NCI-H460 (cell line): ENCODE measurements at places on chromosomes 5 and 9. TPM values are rescaled to one million over a fixed set of nuclear protein-coding genes. Genes with fewer than 3 reads are reported as not detected.

The TRIM23 gene
- total RNA-seq = 13.9 and 16.5 TPM in 2 replicates

The DNAH5 gene
- total RNA-seq = 0.49 and 0.82 TPM in 2 replicates

The INSL4 gene
- 3.3 and 4.6 TPM in 2 replicates for total RNA-seq

The GBGT1 gene
- total RNA-seq = 0.27 and 1.0 TPM in 2 replicates

The LECT2 gene
- total RNA-seq = not detected in 2 replicates

The ADAMTS12 gene
- 0.92 and 1.6 TPM in 2 replicates for total RNA-seq

The C9 gene
- not detected in 2 replicates for total RNA-seq

The UBQLN1 gene
- total RNA-seq = 111 and 114 TPM in 2 replicates

The DMRTA1 gene
- 1.3 and 1.4 TPM in 2 replicates for total RNA-seq

The PCAT7 gene
- 2.1 and 2.7 TPM in 2 replicates for total RNA-seq

The PAPPA gene
- 43.0 and 43.5 TPM in 2 replicates for total RNA-seq

The NAIP gene
- 6.1 and 8.5 TPM in 2 replicates for total RNA-seq

The WDR38 gene
- not detected in 2 replicates for total RNA-seq

The LCN10 gene
- total RNA-seq = not detected in 2 replicates

The FOXD4L4 gene
- 0.07 TPM in 1 of 2 replicates, not detected in the other for total RNA-seq

The FBP1 gene
- 0.12 TPM in 1 of 2 replicates, not detected in the other for total RNA-seq

The TTC33 gene
- 25.1 and 37.2 TPM in 2 replicates for total RNA-seq

The SOX30 gene
- total RNA-seq = not detected in 2 replicates

The TRPM3 gene
- 1.1 and 1.7 TPM in 2 replicates for total RNA-seq

The CAMK2A gene
- not detected in 2 replicates for total RNA-seq

The TEK gene
- not detected in 2 replicates for total RNA-seq

The DPYSL3 gene
- total RNA-seq = 12.1 and 12.4 TPM in 2 replicates

The BICD2 gene
- 21.4 and 23.6 TPM in 2 replicates for total RNA-seq

The ZNF883 gene
- not detected in 2 replicates for total RNA-seq

The RLN1 gene
- not detected in 2 replicates for total RNA-seq

The IL3 gene
- not detected in 2 replicates for total RNA-seq

The ELP1 gene
- 45.6 and 47.3 TPM in 2 replicates for total RNA-seq

The PRDM12 gene
- total RNA-seq = 0.30 TPM in 1 of 2 replicates, not detected in the other

The NSG2 gene
- total RNA-seq = 0.10 TPM in 1 of 2 replicates, not detected in the other

The UNC13B gene
- total RNA-seq = 7.2 and 7.7 TPM in 2 replicates

The FOXD4L3 gene
- not detected in 2 replicates for total RNA-seq

The ACOT12 gene
- total RNA-seq = not detected in 2 replicates

The RELL2 gene
- total RNA-seq = 1.5 and 2.1 TPM in 2 replicates

The IL9 gene
- not detected in 2 replicates for total RNA-seq

The MARCHF3 gene
- total RNA-seq = 4.0 and 6.5 TPM in 2 replicates

The MATR3 gene
- 344 and 359 TPM in 2 replicates for total RNA-seq

The GFI1B gene
- total RNA-seq = not detected in 2 replicates

The PPP1R26 gene
- 37.3 and 39.3 TPM in 2 replicates for total RNA-seq

The TMEM141 gene
- 24.0 and 27.6 TPM in 2 replicates for total RNA-seq

The BAAT gene
- 0.10 and 0.14 TPM in 2 replicates for total RNA-seq

The EQTN gene
- total RNA-seq = not detected in 2 replicates
